T-helper 1 cell (primary cell): ENCODE measurements at places on chromosomes 4 and X.

- DNase-seq: no peak
These were observed 139.4 kb upstream of the CPEB2 start for GRCh38 chr4:14862891-14863290.

DNA sequence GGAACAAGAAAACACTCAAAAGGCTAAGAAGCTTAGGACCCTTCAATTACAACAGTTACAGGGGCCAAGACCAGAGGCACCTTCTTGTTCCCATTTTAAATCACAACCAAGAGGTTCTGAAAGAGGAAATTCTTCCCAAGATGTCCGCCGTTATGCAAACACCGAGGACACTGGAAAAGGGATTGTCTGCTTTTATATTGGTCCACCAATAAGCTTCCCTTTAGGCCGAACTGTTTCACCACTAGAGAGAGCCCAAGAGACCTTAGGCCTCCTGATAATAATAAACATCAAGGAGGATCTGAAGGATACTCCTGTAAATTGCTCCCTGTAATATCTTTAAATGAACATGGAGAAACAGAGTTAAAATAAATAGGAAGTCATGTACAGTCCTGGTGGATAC is 92.6 kb upstream of the NLRP2B start:
- DNase-seq: no peak

DNA sequence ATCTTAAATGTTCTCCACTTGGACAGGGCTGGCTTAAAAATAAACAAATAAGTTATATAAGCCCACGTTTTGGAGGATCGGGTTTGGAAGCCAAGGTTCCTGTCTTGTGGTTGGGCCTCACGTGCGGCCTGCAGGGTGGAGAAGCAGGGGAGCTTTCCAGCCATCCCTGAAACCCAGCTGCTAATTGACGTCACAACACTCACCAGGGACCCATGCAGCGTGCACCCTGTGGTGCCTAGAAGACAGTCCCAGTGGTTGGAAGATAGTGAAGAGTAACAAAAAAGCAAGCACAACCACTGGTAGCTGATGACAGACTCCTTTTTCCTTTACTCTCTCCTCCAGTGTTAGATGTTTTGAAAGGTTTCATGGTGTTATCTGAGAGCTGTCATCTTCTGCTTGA is 142.0 kb upstream of the RBPJ start:
- DNase-seq: no peak

GRCh38 chrX:11437642-11438379 is 144.6 kb downstream of the AMELX start:
- DNase-seq: no peak

GRCh38 chr4:107541511-107541910 is 178.5 kb downstream of the PAPSS1 start:
- no peak for DNase-seq

DNA sequence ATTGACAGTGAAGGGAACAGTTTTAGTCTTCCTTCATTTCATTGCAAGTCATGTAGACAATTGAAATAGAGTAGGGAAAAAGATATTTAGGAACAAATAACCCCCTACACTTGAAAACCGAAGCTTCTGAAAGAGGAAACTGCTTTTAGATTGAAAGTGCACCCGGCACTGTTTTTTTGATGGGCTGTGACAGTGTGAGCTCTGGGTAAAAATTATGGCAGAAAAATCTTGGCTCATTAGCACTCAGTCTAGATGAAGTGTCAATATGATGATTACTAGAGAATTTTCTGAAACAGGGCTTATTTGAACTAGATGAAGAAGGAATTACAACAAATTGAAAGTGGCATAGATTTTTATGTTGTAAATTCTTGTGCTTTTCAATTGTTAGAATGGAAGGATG is 1132.4 kb downstream of the RAPGEF2 start:
- DNase-seq: no peak

DNA sequence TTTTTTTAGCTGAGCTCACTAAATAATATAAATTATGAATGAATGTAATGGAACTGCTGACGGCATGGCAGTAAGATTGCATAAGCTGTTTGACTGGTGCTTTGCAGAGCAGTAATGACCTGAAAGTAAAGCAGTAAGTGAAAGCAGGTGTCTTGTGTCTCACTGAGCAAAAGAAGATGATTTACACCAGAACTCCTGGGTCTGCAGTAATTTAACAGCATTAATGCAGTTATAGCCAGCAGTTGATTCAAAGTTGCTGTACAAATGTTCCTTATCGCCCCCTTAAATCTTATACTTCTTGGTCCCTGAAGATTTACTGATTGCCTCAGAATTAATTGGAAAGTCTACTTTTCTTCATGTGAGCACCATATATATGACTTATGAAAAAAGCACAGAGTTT is 187.7 kb downstream of the DCTD start:
- no peak for DNase-seq

- DNase-seq: no peak
These were observed 77.0 kb upstream of the C4orf50 start for GRCh38 chr4:6095023-6095752.

DNA sequence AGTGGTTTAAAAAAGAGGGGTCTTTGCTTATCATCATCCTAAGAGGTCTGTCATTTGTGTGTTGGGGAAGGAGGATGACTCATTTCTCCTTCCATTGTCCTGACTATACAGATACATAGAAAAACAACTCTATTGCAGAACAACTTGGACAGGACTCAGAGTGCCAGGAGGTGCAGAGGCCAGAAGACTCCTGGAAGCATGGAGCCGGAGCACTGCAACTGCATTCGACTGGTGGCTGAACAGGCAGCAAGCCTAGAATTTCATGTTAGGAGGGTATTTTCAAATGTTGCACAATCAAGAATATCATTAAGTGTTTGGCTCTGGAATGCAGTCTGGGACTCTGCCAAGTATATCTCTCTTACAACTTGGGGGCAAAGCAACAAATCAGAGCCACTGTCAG is 35.0 kb upstream of the MAML3 start:
- DNase-seq: no peak

DNA sequence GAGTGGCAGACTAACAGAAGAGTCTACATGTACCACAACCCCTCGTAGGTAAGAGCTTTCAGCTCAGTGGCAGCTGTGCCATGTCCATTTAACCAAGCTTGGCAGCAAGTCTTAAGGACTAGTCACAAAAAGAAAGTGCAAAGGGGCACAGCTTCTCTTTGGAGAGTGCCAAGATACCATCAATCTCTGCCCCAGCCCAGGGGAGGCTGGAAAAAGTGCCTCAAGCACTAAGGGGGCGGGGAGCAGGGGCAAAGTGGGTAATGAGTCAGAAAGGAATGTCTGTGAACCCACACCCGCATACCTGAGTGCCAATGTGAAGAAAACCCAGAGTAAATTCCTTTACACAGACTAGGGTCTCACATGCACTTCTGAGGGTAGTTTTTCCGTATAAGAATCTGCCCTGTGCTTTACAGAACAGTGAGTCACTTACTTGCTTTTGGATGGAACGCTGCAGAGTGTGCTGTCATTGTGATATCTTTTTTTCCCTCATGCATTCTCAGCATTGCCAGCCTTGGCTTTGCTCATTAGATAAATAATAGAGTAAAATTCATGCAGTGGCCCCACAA is 219.8 kb downstream of the ZNF674 start:
- no peak for DNase-seq

GRCh38 chr4:146981651-146982050 is 36.0 kb upstream of the TTC29 start:
- DNase-seq: no peak

GRCh38 chrX:101370888-101371504 is 15.0 kb downstream of the BTK start:
- no peak for DNase-seq

GRCh38 chr4:37599092-37599790 is 86.9 kb downstream of the RELL1 start:
- no peak for DNase-seq

- DNase-seq: no peak
These were observed 19.8 kb downstream of the MXRA5 start for GRCh38 chrX:3326681-3327080.

DNA sequence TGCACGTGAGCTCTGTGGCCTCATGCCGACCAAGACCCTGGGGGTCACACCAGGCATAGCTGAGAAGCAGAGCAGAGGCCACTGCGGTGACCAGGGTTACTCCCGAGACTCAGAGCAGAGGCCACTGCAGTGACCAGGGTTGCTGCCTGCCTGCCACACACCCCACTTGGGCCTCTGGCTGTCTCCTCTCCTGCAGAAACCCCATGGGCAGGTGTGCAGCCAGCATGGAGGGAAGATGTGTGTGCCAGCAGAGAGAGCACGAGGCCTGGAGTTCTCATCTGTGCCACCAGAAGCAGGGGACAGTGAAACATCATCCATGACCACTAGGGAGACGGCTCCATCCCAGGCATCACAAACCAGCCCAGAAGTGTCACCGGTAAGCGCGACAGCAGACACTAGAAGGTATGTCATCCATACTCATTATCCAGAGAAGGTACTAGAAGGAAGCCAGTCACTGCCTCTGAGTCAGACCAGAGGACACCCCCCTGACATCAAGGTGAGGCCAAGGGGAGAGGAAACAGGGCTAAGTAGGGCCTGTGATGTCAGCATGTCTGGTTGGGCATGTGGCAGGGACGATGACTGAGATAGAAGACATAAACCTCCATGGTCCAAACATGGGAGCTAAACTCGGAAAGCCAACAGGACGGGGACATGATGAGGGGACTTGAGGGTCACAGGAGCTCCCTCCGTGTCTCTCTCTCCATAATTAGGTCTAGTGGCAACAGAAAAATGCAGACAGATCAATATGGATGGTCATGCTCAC is 24.2 kb upstream of the SPON2 start:
- no peak for DNase-seq

DNA sequence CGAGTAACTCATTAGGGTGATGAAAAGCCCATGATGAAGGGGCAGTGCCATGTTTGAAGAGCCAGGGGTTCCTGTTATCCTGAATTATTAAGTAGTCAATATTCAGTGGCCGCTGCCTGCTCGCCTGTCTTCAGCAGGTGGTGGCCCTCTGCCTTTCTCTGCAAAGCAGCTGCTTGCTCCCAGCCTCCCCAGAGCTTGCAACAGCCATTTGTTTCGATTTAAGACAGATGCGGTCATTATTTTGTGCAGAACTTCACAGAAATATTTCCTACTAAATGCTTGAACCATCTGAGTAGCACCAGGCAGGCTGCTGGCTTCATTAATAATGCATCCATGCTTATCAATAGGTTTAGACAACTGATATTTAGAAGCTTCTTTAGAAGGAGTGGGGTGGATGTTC is 104.3 kb upstream of the TTC29 start:
- no peak for DNase-seq

DNA sequence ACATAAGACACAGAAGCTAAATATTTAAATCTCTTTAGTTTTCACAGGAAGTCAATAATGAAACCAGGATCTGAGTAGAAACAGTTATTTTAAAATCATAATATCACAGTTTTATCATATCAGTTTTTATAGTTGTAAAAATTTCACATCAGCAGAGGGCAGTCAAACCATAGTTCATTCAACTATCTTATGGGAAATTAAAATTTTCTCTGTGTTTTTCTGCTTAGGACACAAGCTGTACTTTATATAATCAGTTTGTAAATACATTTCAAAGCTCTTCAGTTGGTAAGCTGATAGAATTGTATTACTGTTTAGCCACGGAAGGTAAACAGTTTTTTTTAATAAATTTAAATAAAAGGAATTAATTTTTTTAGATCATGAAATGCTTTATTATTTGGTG is 204.8 kb upstream of the NUDT6 start:
- no peak for DNase-seq

DNA sequence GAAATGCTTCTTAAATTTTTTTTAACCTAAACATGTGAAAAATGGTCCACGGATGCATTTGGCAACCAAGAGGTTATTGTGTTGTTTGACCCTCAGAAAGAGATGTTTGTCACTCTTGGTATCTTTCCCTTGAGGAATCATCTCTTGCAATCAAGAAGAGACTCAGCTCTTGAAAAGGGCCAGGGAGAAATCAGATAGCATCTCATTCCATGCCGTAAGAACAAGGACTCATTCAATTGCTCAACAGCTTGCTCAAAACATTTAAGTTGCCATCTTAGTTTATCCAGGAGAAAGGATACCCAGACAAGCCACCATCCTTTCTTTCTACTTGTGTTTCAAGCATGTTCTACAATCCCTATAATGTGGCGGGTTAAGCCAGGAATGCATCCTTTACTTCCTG is 209.5 kb upstream of the LNX1 start:
- no peak for DNase-seq

DNA sequence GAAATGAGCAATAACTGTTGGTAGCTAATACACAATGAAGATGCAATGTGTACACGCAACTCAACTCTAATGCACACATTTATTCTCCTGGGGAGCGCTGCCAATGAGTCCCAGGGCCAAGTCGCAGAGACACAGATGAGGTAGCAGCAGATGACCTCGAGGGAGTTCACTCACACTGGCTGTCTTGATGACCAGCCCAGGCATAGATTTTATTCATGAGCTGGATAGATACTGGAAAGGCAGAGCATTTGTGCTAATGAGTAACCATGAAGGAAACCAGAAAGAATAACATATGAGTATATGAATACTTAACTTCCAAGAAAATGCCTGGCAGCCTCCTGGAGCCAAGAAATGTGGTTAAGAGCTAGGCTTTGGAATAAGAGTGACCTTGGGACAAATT is 42.3 kb downstream of the RASL11B start:
- DNase-seq: no peak

DNA sequence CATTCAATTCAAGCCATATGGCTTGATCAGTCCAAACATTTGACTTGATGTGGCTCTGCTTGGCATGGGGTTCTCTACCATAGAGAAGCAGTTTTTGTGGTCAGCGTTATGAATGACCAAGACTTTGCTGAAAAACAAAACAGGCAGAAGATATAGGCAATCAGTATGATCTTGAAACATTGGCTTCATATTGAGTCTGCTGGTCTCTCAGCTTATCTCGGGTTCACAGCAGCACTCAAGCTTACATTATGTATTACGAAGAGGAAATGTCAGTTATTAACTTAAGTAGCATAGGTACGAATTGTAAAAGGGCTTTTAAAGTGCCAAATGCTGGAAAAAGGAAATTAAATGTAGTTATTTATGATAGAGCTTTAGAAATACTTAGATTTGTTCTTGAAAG is 99.0 kb downstream of the AFF2 start:
- no peak for DNase-seq

DNA sequence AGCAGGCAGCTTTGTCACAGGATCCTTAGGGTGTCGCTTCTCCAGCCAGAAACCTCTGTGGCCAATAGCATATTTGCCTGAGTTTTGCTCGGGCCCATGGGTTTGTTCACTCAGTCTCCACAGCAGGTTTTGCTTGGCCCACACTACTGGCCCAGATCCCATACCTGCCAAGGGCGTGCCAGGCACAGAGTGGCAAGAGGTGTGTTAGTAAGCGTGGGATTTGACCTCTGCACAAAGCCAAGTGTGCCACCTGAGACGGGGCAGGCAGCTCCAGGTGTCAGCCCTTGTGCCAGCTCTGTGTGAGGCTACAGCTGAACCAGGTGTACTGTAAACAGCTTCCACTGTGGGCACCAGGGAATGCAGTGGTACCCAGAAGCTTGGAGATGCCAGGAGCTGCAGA is 2003.0 kb downstream of the C4orf33 start:
- no peak for DNase-seq

- no peak for DNase-seq
These were observed 16.9 kb downstream of the SPIN2B start for GRCh38 chrX:57104406-57104805.
